ENCODE measurements at places on chromosomes 11 and 22.

GRCh38 chr11:69896250-69896649 is 77.0 kb upstream of the FGF3 start:
- DNase-seq: no peak

DNA sequence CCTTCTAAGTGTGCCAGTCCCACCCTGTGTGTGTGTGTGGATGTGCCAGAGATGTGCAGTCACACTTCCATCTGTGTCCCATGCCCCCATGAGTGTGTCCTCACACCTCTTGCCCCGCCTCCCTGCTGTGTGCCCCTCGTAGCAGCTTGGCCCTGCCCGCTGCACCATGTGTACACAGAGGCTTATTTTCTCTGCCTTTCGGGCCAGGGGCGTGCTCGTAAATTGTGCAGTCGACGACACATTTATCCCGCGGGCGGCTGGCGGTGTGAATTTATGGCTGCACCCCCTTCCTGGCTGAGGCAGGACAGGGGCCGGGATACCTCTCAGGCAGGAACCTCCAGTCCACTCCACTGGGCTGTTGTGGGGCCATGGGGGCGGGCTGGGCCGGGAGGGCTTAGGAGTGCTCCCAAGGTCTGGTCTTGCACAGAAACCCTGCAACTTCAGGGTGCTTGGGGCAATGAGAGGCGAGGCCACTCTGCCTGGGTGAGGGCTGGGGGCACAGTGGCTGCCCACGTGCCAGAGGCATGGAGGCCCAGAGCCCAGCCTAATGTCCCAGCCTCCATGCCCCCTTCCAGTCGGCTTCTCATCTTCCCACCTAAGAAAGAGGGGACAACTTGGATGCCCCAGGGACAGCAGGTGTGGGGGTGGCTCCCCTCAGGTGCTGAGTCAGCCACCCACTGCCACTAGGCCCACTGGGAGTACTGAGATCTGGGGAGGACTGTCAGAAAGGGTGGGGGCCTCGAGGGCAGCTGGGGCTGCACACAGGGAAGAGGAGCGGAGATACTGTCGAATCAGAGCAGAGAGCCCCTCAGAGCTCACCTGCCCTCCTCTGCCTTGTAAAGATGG is 12.5 kb downstream of the GP1BB start:
- DNase-seq: no peak

DNA sequence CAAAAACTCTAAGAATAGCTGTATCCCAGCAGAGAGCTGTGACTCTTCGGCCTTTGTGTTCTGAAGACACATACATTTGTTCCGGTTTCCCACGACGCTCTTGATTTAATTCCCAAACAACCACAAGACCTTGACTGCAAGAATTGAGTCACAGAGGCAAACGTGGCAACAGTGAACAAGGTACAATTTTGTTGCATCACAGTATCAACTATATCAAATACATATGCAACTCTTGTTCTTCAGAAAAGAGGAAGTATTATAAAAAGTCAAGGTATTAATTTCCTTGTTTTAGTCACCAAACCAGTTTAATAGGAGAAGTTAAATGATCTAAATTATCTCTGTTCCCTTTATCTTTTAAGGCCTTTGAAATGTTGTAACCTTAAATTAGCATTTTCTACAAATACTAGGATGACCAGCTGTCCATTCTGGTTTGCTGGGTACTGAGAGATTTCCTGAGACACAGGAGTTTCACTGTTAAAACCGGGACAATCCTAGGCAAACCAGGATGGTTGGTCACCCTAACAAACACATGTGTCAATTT is 11.1 kb downstream of the HPS5 start:
- DNase-seq: no peak

- DNase-seq: no peak
These were observed 1232.7 kb upstream of the TENM4 start for GRCh38 chr11:80673566-80673965.

Data from DMS 273 treated with DMSO at 0.1 percent for 48 hours (cell line).